ENCODE measurements at places on chromosomes 6 and 20.

DNA sequence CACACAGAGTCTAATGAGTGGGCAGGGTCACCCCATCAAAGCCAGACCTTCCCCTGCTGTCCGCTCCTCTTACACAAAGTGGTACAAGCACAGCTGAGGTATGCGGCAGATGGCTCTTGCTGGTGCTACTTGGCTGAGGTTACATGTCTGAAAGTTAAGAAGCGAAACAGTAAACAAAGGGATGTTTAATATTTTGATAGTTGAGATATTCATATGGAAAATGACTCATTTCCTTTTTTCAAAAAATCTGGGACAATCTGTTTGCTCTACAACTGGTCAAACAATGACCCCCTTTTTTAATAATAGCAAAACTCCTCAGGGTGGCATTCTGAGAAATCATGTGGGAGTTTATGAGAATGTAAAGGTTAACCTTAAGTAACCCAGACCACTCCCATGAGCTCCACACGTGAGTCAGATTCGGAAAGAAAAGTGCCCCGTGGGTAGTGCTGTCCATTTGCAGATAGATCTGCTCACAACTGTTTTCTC is 245.3 kb downstream of the TBXT start:
- no peak for DNase-seq

DNA sequence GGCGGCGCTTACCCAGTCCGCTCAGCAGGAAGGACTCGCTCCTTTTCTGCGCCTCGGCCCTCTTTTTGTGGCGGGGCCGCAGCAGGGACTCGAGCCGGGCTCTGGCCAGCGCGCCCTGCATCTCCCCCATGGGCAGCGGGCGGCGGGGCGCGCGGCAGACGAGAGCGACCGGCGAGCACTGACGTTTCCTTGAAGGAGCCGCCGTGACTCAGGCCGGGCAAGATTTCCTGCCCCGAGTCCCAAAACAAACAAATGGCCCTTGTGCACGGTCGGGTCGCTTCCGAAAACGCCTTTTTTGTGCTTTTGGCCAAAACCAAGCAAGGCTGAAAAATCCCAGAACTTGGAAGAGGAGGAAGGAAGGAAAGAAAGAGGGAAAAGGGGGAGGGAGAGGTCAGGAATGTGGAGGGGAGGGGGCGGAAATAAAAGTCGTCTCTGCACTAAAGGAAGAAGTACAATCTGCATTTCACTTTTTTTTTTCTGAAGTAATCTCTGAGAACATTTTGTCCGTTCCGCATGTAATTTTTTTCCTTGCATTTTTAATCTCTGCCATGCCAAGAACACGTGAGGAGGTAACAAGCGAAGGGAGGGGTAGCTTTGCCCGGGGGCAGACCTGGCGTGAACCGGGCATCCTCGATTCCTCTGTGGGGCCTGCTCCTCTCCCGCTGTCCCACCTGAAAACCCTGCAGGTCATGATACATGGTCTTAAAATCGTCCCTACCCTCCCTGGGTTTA is 123.3 kb upstream of the SLC2A12 start:
- DNase-seq = peak; percentile 39

GRCh38 chr20:18978311-18978710 is 164.7 kb downstream of the SCP2D1 start:
- DNase-seq = no peak

DNA sequence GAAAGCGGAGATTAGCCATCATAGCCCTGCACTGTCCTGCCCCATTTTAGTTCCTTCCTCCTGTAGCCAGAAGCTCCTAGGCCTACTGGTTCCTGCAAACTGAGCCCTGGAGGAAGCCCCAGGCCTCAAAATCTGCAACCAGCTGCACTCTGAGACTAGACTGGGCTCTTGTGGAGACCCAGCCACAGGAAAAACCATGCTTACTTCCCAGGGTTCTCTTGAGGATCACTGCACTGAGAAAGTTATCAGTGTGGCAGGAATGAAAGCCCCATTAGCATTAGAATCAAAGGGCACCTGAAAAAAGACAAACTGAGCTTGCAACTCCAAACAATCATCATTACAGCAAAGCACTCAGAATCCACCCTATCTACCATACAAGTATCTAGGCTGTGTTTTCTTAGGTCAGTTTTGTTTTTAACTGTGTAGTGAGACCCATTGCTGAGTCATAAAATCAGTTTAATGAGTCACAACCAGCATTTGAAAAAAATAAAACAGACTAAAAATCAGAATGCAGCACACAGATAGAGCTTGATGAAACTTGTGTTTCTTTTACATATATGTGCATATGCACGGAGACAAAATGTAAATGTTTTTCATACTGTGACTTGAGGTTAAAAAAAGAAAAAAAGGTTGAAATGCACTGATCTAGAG is 91.0 kb downstream of the UNC5CL start:
- no peak for DNase-seq

DNA sequence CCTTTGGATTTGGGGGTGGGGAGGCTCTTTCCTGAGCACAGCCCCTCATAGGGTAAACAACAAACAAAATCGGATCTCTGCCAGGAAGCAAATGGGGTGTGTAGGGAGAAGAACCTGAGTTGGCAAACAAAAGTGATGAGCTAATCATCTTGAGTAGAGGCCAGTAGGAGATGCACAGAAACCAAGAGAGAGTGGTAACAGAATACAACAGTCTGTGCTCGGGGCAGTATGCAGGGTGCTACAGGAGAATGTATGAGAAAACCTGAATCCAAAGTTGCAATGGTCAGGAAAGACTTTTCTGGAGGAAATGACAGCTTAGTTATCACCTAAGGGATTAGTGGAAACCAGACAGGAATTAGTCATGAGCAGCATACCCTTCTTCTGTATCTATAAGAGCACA is 177.8 kb downstream of the CDKAL1 start:
- DNase-seq = no peak
